Kidney capillary endothelial cell (primary cell): ENCODE measurements at places on chromosomes 2 and 18.

GRCh38 chr18:77118256-77119090 is 14.1 kb downstream of the MBP start:
- DNase-seq, result no peak

GRCh38 chr2:118103951-118104940 is 16.0 kb downstream of the INSIG2 start:
- no peak for DNase-seq

- no peak for DNase-seq
Observed at GRCh38 chr2:163493359-163494298, 242.2 kb downstream of the FIGN start.

GRCh38 chr2:3009005-3009404 is 368.6 kb downstream of the EIPR1 start:
- DNase-seq, result no peak

DNA sequence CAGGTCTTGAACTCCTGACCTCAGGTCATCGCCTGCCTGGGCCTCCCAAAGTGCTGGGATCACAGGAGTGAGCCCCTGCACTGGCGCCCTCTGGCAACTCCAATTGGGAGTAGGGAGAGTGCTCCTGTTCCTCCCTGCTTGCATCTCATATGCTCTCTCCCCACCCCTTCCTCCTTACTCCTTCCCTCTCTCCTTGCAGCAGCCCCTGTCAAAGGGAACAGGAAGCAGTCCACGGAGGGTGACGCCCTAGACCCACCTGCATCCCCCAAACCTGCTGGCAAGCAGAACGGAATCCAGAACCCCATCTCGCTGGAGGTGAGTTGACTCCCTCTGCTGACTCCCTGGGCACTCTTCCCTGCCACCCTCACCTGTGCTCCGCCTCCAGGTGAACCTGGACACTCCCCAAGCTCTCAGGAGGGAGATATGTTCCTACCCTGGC is 10.7 kb downstream of the ARID5A start:
- DNase-seq, result no peak

DNA sequence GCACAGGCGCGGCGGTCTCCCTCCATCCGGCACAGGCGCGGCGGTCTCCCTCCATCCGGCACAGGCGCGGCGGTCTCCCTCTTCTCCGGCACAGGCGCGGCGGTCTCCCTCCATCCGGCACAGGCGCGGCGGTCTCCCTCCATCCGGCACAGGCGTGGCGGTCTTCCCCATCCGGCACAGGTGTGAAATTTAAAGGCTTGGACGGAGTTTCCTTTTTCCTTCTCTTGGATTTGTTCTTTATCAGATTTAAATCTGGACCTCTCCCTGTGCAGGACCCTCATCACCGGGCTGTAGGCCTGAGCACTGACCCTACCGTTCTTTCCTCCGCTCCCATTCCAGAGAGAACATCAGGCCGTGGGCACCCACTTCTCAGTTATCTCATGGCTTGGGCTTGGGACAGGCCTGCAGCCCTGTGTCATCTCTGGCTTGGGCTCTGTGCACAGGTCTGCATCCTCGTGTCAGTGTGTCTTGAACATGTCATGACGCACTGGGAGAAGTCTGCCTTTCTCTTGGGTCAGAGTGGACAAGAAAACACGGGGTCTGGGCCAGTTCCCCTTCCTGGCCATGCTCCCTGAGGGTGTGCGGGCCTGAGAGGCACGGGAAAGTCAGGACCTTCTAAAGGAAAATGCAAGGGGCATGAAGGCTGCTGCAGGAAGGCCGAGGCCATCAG is 53.9 kb upstream of the PXDN start:
- DNase-seq, result no peak

GRCh38 chr18:59561612-59562011 is 135.6 kb downstream of the CCBE1 start:
- DNase-seq, result no peak

GRCh38 chr2:181036445-181036844 is 56.0 kb downstream of the UBE2E3 start:
- no peak for DNase-seq

- no peak for DNase-seq
Observed at GRCh38 chr2:39094717-39095363, 26.0 kb downstream of the SOS1 start.

GRCh38 chr2:218081695-218082094 is 12.6 kb downstream of the RUFY4 start:
- DNase-seq, result no peak

- DNase-seq, result no peak
Observed at GRCh38 chr2:172278667-172279066, 148.7 kb upstream of the ITGA6 start.

DNA sequence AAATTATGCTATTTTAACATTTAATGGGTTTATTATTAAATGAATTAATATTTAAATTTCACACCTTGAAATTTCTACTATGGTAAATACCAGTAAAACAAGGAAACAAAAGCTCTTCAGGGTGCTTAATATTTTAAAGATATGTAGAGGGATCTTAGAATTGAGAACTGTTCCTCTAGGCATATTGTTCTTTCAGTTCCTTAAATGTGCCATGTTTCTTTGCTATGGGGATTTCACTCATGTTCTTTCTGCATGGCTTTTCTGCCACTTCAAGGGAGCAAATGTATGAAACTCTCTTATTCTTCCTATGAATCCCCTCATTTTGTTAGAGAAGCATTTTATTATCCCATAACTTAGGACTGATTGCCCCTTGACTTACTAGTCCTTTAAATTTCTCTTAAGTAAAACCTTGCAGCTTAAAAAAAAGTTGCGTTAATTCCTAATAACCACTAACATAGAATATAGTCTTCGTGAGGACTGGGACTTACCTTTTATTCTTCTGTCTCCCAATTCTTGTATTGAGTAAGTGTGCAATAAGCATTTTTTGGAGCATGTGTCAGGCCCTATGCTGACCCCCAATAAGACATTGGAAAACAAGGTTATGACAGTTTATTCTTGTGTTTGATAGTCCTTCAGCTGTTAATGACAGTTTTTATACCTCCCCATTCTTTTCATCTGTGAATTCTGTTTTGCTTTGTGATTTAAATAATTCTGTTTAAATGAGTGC is 95.7 kb downstream of the BIRC6 start:
- no peak for DNase-seq

- DNase-seq, result no peak
Observed at GRCh38 chr2:190904640-190905261, 24.1 kb downstream of the GLS start.

- DNase-seq, result no peak
Observed at GRCh38 chr2:88077080-88077479, 9.5 kb downstream of the SMYD1 start.

DNA sequence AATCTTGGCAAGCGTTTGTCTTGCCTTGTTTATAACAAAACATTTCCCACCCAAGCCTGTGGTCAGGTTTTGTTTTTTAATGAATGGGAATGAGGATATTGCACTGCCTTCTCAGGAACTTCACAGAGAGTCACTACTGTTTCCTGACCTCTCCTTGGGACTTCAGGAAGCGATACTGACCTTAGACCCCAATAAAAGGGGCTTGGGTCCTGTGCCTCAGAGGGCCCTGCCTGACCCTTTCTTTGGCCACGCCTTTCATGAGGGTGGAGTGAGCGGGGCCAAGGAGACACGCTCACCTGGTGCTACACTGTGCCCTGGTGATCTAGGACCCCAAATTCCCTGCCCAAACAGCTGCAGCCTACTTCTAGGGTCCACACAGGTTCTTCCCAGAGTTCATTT is 92.8 kb upstream of the TGFA start:
- DNase-seq, result no peak

GRCh38 chr2:86054535-86055082 is 51.1 kb downstream of the POLR1A start:
- DNase-seq, result no peak

DNA sequence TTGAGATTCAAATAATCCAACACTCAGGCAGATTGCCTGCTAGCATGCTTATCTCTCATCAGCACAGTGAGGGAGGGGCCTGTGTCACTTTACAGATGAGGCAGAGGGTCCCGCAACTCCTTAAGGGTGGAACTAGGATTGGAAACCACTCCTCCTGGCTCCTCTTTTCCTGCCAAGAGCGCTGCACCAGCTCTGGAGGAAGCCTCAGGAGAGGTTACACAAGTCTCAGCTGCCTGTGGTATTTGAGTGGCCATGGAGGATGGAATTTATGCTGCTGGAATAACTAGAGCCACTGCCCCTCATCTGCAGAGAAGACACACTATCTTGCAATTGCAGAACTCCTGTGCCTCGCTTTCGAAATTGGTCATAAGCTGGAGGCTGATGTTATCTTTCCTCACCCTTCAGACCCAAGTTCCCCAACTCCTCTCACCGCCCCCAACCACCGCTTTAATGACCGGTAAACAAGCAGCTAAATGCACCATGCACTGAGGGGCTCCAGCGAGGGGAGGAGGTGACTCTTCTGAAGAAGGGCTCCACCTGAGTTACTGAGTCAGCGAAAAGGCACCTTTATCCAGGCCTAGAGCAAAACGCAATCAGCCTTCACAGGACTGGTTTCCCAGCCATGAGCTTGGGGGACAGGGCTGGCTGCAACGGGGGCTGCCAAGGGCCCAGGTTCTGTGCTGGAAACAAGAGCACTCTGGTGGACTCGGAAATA is 245.8 kb downstream of the SOX11 start:
- no peak for DNase-seq

- DNase-seq, result no peak
Observed at GRCh38 chr18:54296062-54296461, 26.7 kb downstream of the POLI start.

- peak; percentile 68 for DNase-seq
Observed at GRCh38 chr2:157838442-157839161, 37.5 kb downstream of the ACVR1 start.

DNA sequence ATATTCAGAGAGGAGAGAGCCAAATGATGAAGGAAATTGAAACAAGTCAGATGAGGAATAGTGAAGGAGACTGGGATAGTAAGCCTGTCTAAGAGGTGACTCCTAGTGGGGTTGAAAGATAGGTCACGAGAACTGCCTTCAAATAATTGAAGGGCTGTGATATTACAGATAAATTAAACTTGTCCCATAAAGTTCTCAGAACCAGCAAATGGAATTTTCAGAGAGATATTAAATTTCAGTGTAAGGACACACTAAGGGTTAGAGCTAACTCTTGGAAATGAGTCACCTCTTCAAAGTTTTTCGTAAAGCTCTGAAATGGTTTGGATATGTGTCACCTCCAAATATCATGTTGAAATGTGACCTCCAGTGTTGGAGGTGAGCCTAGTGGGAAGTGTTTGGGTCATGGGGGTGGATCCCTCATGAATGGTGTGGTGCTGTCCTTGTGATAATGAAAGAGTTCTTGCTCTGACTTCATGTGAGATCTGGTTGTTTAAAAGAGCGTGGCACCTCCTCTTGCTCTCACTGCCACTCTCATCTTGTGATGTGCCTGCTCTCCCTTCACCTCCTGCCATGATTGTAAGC is 87.3 kb downstream of the BABAM2 start:
- peak; percentile 80 for DNase-seq

DNA sequence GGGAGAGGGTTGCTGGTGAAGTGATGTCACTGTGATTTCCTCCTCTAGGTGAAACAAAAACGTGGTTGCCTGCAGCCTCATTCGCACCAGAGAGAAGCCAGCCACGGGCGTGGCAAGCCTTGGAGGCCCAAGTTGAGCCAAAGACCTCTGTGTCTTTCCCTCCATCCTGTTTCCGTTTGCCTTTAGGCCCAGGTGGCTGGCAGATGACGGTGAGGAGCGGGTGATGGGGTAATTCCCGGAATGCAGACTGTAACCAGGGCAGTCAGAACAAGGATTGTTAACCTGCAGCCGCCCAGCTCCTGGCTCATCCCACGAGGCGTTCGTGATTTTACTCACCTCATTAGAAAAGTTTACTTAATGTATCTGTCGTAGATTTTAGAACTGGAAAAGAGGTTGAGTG is 14.4 kb downstream of the CTIF start:
- no peak for DNase-seq

DNA sequence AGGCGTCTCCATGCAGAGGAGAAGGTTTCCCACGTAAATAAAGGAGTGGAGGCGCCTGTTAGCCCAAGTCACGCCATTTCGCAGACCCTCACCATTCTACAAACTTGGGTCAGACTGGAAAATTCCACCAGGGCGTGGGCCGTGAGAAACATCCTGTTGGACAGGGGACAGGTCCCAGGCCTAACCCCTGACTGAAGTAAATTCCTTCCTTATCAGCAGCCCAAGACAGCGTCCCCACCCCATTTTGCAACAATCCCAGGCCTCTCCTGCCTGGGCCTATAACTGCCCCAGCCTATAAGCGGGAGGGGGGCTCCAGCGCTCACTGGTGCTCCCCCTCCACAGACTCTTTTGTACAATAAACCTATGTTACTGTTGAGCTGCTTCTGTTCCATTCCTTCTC is 57.3 kb upstream of the CBLN2 start:
- no peak for DNase-seq

GRCh38 chr2:169066897-169067296 is 2.5 kb upstream of the DHRS9 start:
- no peak for DNase-seq

DNA sequence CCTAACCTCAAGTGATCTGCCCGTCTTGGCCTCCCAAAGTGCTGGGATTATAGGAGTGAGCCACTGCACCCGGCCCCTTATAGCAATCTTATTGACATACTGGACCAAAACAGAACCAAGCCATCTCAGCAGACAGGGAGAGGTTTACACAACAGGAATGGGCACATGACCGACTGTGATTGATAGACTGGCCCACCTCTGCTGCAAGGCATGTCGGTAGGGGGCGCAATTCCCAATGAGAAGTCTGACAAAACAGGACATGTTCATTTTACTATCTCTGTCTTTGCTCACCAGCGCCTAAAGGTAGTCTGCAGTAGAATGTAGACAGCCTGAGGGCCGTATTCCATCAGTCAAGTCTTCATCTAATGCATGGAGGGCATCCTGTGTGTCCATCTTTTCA is 2.0 kb downstream of the LYPD6B start:
- DNase-seq, result no peak

DNA sequence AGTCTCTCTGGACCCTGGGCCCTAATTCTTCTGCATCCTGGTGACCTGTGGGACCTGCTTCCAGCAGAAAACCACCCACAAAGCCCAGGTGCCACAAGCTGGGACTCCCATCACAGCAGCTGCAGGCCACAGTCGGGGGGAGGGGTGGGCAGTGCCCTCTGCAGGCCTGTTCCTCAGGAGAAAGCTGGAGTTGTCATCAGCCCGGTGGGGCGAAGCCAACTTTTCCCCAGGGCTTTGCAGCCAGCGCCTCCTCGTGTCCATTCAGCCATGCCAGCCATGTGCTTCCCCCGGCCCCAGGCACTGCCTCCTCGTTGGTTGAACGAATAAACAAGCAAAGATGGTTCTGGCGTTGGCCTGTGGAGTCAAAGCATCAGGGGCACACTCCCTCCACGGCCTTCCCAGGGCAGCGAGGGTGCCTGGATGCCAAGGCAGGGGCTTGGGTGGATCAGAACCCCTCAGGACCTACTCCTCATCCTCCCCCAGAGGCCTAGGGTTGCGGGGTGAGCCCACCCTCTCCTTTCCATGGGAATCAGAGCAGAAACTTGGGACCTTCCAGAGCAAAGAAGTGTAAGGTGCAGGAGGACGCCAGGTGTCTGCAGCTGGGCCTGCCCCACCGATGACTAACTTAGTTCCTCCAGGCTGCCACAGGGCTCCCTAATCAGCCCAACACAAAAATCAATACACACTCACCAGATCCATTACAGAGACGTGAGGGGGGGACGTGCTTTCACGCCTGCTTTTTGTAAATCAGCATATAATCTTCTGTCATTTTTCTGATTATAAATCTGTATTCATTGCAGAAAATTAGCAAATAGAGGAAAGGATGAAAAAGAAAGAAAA is 75.7 kb upstream of the RAB6C start:
- DNase-seq, result no peak
